ENCODE measurements at places on chromosomes 1 and 21. TPM values are rescaled to one million over a fixed set of nuclear protein-coding genes. Genes with fewer than 3 reads are reported as not detected.

DNA sequence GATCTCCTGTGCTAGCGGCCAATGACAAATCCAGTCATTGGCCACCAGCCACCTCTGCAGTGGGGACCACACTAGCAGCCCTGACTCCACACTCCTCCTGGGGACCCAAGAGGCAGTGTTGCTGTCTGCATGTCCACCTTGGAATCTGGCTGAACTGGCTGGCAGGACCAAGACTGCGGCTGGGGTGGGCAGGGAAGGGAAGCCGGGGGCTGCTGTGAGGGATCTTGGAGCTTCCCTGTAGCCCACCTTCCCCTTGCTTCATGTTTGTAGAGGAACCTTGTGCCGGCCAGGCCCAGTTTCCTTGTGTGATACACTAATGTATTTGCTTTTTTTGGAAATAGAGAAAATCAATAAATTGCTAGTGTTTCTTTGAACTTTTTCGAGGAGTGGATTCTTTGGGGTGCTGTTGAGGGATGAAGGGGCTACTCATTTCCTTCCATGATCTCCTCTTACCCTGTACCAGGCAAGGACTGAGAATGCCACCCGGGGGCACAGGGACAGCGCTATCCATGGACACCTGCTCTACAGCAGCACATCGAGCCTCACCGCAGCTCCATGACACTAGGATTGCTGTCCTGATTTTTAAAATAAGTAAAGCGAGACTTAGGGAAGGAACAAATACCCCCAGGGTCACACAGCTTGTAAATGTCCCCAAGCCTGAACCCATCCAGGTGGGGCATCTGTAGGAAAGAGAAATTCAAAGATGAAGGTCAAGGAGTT lies 44.7 kb downstream of the TNNT2 start:
- H3K27me3 ChIP-seq, result peaks cover 6% of the 10 kb centered on the region
- no peaks in the 10 kb centered on the region for H3K36me3 ChIP-seq
- no peak overlapping the region for H3K27ac ChIP-seq
- H3K4me3 ChIP-seq, result no peak overlapping the region
- no peaks in the 10 kb centered on the region for H3K4me1 ChIP-seq

The LEFTY2 gene
- not detected for total RNA-seq

DNA sequence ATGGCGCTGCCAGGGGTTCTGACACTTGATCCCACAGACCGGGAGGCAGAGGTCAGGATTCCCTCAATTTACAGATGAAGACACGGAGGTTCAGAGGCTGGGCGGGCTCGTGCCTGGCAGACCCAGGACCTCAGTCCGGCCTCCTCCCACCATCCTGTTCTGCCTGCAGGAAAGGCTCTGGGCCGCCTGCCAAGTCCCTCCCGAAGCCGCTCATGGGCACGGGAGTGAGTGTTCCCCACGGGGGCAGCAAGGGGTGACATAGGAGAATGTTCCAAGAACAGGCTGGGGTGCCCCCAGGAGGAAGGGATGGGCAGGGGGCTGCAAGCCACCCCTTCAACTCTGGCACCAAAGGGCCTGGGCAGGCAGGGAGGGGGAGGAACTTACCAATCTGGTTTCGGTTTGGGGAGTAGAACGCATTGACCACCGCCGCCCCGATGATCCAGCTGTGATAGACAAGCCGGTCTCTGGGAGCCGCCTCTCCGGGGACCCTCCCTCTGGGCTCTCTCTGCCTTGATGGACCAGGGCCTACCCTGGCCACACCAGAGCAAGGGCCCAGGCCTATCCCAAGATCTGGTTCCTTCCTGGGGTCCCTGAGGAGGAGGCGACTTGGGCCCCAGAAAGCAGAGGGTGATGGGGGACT lies 7.5 kb downstream of the PRXL2B start:
- H3K4me1 ChIP-seq, result peaks cover 2% of the 10 kb centered on the region
- peaks cover 3% of the 10 kb centered on the region for H3K27me3 ChIP-seq
- no peak overlapping the region for H3K4me3 ChIP-seq
- DNase-seq, result no peak
- H3K27ac ChIP-seq, result no peak overlapping the region

GRCh38 chr1:245550720-245551043 lies 395.9 kb downstream of the KIF26B start:
- H3K27me3 ChIP-seq, result no peaks in the 10 kb centered on the region
- H3K36me3 ChIP-seq, result no peaks in the 10 kb centered on the region
- no peak overlapping the region for H3K4me3 ChIP-seq
- DNase-seq, result no peak
- no peaks in the 10 kb centered on the region for H3K4me1 ChIP-seq

DNA sequence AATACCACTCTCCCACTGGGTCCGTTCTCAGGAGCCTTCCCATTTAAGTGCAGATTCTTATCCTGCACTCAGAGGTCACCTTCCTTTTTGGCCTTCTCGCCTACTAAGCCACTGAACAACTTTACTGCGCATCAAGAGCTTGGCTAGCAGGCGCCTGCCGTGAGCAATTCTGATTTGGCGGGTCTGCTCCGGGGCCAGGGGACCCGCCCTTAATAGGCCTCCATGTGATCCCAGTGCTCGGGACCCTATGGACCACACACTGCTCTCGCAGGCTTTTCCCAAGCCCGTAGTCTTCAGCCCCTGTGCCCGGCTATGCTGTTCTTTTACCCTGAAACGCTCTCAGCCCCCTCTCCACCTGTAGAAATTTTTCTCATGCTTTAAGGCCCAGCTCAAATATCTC lies 45.1 kb downstream of the BCL9 start:
- H3K36me3 ChIP-seq, result no peaks in the 10 kb centered on the region
- H3K4me3 ChIP-seq, result no peak overlapping the region
- H3K4me1 ChIP-seq, result peaks cover 2% of the 10 kb centered on the region
- H3K27me3 ChIP-seq, result peaks cover 25% of the 10 kb centered on the region
- no peak for DNase-seq
- no peak overlapping the region for H3K27ac ChIP-seq

The FAM72C gene
- 16.9 TPM for total RNA-seq

The HAPLN2 gene
- not detected for total RNA-seq

- no peaks in the 10 kb centered on the region for H3K36me3 ChIP-seq
- H3K27me3 ChIP-seq, result peaks cover 12% of the 10 kb centered on the region
- H3K4me1 ChIP-seq, result peaks cover 13% of the 10 kb centered on the region
- no peak overlapping the region for H3K4me3 ChIP-seq
- DNase-seq, result no peak
Measured at GRCh38 chr1:109642626-109643025, 13.3 kb upstream of the GSTM4 start.

DNA sequence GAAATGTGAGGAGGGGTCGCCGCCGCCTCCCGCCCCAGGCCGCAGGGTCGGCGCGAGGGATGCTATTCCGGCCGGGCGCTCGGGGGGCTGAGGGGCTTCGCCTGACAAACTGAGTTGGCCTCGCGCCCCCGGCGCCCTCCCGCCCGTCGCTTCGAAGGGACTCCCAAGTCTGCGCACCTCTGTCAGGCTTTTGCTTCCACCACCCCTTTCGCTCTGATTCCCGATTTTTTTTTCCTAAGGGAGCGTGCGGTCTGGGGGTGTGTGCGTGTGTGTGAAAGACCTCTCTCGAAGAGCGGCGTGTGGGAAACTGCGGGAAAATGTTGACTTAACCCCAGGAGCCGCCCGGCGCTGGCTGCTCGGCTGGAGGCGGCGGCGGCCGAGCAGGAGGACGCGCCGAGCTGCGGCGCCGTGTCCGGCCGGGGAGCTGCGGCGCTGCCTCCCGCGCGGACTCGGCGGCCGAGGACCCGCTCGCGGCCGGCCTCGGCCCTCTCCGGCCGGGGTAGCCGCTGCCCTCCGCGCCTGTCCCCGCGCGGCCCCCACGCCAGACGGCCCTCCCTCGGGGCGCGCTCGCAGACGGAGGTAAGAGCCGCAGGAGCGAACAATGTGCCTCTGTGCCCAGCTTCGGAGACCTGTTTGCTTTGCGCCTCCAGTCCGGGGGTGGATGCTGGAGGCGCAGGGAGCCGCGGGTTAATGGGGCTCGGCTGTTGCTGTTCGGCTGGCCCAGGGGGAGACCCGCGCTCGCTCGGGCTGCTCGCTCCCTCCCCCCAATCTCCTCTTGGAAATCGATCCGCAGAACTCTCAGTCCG lies 1.1 kb downstream of the ADGRL2 start:
- H3K27me3 ChIP-seq, result peaks cover 57% of the 10 kb centered on the region
- no peak overlapping the region for H3K4me3 ChIP-seq
- no peaks in the 10 kb centered on the region for H3K36me3 ChIP-seq
- no peak for DNase-seq
- H3K4me1 ChIP-seq, result no peaks in the 10 kb centered on the region

The MSH4 gene
- total RNA-seq, result 0.33 TPM

DNA sequence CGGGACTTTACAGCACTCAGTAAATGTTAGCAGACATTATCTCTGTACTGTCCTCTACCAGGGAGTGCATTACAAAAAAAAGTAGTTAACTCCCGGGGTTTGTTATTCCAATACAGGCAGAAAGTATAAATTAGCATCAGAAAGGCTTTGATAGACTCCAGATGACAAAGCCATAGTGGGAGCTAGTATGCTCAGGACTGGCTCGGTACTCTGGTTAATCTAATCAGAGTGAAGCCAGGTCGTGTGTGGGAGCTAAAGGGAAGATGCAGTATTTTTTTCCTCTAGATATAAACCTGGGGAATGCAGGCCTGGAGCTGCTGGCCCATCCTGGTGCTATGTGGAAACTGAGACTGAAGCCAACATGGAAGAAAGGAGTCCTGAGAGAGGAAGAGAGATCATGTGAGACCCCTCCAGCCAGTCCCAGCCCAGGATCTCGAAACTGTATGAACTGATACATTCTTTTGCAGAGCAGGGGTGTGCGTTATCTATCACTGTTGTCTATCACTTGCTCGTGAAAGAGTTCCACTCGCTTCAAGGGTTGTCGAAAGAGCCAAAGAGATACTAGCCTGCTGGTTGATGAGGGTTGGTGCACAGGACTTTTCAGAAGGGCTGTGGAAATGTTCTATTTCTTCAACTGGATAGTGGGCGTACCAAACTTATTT lies 125.8 kb downstream of the PLPP3 start:
- H3K4me3 ChIP-seq, result no peak overlapping the region
- H3K36me3 ChIP-seq, result no peaks in the 10 kb centered on the region

GRCh38 chr1:33903210-33903589 lies 39.3 kb downstream of the HMGB4 start:
- peaks cover 2% of the 10 kb centered on the region for H3K27me3 ChIP-seq
- no peaks in the 10 kb centered on the region for H3K36me3 ChIP-seq
- no peak overlapping the region for H3K27ac ChIP-seq
- no peak overlapping the region for H3K4me3 ChIP-seq
- H3K4me1 ChIP-seq, result no peaks in the 10 kb centered on the region
- DNase-seq, result no peak

The EXTL1 gene
- not detected for total RNA-seq

- no peaks in the 10 kb centered on the region for H3K36me3 ChIP-seq
- H3K27ac ChIP-seq, result no peak overlapping the region
- no peak for DNase-seq
- peaks cover 31% of the 10 kb centered on the region for H3K4me1 ChIP-seq
- H3K4me3 ChIP-seq, result no peak overlapping the region
- peaks cover 30% of the 10 kb centered on the region for H3K27me3 ChIP-seq
Measured at GRCh38 chr1:153344718-153345025, 4.0 kb downstream of the PGLYRP4 start.

GRCh38 chr1:64492424-64492823 lies 22.5 kb downstream of the CACHD1 start:
- no peaks in the 10 kb centered on the region for H3K4me1 ChIP-seq
- no peaks in the 10 kb centered on the region for H3K36me3 ChIP-seq
- peaks cover 14% of the 10 kb centered on the region for H3K27me3 ChIP-seq
- no peak overlapping the region for H3K27ac ChIP-seq

DNA sequence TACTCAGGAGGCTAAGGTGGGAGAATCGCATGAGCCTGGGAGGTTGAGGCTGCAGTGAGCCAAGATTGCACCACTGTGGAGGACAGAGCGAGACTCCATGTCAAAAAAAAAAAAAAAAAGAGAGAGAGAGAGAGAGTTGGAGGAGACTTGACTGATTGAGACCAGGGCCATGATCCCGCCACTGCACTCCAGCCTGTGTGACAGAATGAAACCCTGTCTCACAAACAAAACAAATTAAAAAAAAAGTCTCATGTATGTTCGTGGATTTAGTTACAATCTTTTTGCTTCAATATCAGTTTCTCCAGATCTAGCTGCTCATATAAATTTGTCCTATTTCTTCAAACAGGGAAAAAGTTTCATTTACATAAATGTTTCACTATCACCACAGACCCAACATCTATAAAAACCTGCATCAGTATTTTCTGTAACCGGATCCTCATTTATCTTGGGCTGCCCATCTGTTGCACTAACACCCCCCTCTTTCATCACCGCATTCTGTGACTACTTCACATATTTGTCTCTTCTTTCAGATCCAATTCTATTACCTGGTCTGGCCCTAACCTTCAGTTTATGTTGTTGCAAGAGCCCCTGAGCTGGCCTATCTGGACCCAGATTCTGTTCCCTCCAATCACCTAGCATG lies 127.0 kb downstream of the GREM2 start:
- H3K4me3 ChIP-seq, result no peak overlapping the region
- no peaks in the 10 kb centered on the region for H3K4me1 ChIP-seq
- no peak overlapping the region for H3K27ac ChIP-seq
- H3K36me3 ChIP-seq, result no peaks in the 10 kb centered on the region

The ST7L gene
- total RNA-seq, result 13.8 TPM

The NOS1AP gene
- not detected for total RNA-seq

DNA sequence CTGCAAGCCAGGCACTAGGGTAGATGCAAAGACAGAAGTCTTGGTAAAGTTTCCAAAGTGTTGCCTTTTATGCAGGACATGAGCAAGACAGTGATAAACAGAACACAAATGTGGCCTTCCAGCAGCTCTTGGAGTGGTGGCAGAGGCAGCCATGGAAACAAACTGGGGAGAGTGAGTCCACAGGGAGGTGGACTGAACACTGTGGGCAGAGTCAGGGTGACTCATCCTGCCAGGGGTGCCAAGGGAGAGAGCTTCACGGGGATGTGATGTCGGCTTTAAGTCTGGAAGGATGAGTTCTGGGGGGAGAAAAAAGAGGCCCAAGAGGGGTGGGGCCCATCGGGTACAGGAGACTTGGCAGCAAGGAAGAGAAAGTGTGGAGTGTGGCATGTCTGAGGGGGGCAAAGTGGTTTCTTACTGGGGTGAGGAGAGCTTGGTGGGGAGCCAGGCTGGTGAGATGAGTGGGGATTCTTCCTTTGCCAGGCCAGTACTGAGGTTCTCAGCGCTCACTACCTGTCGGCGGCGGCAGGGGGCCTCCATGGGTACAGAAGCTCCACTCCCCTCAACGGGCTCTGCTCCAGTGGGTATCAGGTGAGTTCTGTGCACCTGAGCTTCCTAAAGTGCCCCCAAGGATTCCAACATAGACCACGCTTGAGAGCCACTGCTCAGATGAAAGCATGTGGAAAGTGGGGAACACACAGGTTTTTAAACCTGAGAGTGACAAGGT lies 41.8 kb downstream of the KIAA0040 start:
- H3K4me1 ChIP-seq, result peaks cover 17% of the 10 kb centered on the region
- peaks cover 50% of the 10 kb centered on the region for H3K27me3 ChIP-seq
- no peak overlapping the region for H3K4me3 ChIP-seq
- no peaks in the 10 kb centered on the region for H3K36me3 ChIP-seq
- no peak for DNase-seq

DNA sequence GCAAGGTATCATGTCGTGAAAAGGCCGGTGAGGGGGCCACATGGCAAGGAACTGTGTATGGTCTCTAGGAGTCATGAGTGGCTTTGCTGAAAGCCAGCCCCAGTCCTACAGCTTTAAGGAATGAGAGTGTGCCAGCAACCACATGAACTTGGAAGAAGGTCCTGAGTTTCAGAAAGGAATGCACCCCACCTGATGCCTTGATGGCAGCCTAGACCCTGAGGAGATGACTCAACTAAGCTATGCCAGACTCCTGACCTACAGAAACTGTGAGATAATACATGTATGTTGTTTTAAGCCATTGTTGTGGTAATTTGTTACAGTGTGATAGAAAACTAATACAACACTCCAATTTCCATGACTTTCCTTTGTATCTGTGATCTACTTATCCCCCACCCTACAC lies 33.5 kb upstream of the AKT3 start:
- peaks cover 2% of the 10 kb centered on the region for H3K27me3 ChIP-seq
- DNase-seq, result no peak
- no peaks in the 10 kb centered on the region for H3K4me1 ChIP-seq
- no peaks in the 10 kb centered on the region for H3K36me3 ChIP-seq
- no peak overlapping the region for H3K4me3 ChIP-seq
- H3K27ac ChIP-seq, result no peak overlapping the region

The FRRS1 gene
- total RNA-seq, result 0.24 TPM
